ENCODE measurements at places on chromosomes 11 and 22.

DNA sequence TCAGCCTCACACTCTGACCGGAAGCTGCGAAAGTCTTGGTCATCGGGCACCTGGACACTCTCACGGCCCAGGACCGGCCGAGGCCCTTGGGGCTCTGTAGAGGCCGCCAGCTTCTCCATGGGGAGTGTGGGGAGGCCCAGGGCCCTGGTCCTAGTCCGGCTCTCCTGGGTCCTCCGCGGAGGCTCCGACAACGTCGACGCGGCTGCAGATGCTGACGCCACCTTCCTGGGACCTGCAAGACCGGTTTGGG lies 12.9 kb downstream of the STARD10 start:
- DNase-seq: no peak

DNA sequence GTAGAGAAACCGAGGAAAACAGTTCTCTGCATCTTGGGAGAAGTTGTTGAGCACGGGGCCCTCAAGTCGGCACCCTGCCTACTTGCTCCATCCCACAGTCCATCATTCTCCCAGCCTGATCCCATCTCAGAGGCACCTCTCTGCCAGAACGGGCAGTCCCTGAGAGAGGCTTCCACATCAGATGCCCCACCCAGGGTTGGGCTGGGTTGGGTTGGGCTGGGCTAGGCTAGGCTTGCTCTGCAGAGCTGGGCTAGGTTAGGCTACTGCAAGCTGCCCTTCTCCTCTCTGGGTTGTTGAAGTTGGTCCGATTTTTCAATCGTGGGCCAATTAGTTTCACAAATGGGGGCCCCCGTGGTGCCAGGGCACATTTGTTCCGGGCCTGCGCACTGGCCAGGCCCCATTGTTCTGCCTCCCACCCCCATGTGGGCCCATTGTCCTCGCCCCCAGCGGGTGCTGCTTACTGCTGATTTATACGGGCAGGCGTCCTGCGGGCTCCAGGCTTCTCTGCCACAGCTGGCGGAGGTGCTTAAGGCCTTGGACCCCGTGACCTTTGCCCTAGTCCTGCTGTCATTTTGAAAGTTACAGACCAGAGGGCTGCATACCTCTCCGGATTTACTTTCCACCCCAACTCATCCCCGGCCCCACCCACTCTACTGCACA lies 63.7 kb upstream of the NNMT start:
- DNase-seq: no peak

GRCh38 chr11:57303990-57304579 lies 20.7 kb downstream of the TNKS1BP1 start:
- no peak for DNase-seq

- DNase-seq: no peak
Observed at GRCh38 chr11:72070491-72070890, 9.9 kb downstream of the NUMA1 start.

GRCh38 chr11:38543986-38544385 lies 1946.0 kb upstream of the RAG2 start:
- DNase-seq: no peak

DNA sequence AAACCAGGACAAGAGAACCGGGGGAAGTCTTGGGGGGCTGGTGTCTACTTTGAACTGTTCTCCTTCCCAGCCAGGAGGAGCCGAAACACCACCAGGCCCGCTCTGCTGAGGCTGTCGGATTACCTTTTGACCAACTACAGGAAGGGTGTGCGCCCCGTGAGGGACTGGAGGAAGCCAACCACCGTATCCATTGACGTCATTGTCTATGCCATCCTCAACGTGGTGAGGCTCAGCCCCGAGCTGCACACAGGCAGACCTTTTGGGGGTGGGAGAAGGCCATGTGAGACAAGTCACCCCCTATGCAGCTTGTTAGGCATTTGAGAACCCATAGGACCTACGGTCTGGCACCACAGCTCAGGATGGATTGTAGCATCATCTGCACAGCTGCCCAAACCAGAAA lies 2.8 kb downstream of the HTR3A start:
- DNase-seq: no peak

GRCh38 chr11:125948278-125949051 lies 2.6 kb downstream of the VSIG10L2 start:
- DNase-seq: no peak

GRCh38 chr11:80165744-80166143 lies 724.9 kb upstream of the TENM4 start:
- no peak for DNase-seq

GRCh38 chr11:45593992-45594391 lies 71.4 kb downstream of the CHST1 start:
- DNase-seq: no peak

GRCh38 chr11:63552921-63553320 lies 10.3 kb downstream of the PLAAT2 start:
- no peak for DNase-seq

- no peak for DNase-seq
Observed at GRCh38 chr11:42225664-42226063, 766.2 kb upstream of the LRRC4C start.

DNA sequence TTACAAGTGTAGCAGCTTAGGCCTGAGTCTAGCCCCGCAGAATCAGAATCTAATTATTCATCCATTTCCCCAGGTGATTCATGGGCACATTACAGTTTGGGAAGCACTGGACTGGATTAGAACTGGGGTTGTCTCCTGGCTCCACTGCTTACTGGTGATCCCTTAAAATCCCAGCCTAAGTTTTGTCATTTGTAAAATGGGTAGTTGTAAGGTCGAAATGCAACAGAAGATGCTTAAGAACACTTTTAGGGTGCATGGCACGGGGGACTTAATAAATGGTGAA lies 1.3 kb downstream of the STX3 start:
- no peak for DNase-seq

- DNase-seq: no peak
Observed at GRCh38 chr11:126547161-126547560, 191.7 kb downstream of the ST3GAL4 start.

- DNase-seq: no peak
Observed at GRCh38 chr11:67293090-67293489, 4.0 kb downstream of the ANKRD13D start.

DNA sequence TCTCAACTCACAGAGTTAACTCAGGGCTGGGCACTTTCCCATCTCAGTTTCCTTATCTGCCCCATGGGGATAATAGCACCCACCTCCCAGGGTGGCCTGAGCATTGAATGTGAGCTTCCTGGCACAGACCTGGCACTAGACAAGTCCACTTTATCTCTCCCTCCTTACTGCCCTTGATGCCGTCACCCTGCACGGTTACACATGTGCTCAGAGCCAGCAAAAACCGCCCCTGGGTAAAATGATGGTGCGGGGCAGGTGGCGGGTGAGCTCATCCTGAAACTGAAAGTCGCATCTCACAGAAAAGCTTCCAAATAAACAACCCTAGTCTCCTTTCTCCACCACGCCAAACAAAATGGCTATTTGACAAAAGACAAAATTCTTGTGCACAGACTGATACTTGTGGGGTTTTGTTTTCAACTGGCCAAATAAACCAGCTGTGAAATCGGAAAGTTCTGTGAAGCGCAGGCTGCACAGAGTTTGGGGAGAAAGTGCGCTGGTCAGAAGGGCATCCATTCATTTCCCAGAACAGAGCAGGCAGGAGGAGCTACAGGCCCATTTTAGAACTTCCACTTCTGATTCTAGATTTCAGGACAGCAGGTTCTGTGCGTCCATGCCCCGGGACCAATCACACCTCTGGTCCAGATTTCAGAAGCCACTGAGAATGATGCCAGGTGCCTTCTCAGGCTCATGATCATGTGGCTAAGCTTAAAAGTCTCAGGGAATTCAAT lies 138.1 kb downstream of the SHANK2 start:
- DNase-seq: no peak

GRCh38 chr22:48321986-48322545 lies 1505.6 kb downstream of the BRD1 start:
- DNase-seq: no peak

GRCh38 chr11:30452114-30452513 lies 129.2 kb downstream of the ARL14EP start:
- no peak for DNase-seq

GRCh38 chr22:30883586-30884145 lies 84.9 kb downstream of the MORC2 start:
- no peak for DNase-seq

DNA sequence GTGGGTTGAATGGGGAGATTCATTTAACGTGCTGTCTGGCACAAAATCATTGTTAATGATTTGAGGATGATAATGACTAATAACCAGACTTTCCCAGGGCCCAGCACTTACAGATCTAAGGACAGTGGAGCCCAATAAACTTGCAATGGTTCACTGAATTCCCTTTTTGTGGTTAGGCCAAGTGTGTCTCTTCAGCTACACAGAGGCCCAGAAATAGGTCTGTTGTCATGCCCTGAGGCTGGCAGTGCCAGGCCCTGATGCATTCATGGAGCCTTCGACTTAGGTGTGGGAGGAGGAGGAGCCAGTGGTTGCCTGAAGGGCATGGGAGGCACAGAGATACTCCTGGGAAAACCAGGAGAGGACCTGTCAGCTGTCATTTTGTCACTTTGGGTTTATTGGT lies 56.1 kb downstream of the KIAA1671 start:
- no peak for DNase-seq

GRCh38 chr11:13923716-13924650 lies 38.5 kb upstream of the SPON1 start:
- no peak for DNase-seq

DNA sequence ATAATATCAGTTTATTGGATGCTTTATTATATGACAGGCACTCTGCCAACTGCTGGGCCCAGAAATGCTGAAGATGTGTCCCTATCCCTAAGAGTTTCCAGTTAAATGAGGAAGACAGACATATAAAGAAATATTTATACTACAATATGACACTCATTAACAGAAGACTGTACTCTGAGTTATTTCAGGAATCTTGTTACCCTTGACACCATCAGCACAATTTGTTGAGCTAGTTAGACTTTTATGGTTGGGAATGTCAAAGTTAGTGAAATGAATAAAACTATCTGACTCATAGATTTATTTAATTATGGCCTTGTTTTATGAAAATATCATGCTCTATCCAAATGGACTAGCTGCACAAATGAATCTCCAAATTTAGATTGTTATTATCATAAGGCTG lies 25.6 kb upstream of the MSANTD4 start:
- DNase-seq: no peak

DNA sequence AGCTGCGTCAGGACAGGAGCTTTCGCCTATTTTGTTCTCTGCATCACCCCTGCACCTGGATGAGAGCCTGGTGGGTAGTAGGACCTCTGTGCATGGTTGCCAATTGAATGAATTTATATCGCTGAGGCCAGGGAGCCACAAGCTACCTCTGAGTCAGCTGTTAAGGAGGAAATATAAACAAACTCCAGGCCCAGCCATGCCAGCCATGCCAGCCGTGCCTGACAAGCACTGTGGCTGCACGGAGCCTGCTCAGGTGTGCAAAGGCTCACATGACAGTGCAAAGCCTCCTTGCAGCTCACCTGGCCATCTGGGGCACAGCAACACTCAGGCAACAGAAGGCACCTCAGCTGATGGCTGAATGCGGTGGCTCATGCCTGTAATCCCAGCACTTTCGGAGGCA lies 33.7 kb upstream of the LINC01488 start:
- DNase-seq: no peak

DNA sequence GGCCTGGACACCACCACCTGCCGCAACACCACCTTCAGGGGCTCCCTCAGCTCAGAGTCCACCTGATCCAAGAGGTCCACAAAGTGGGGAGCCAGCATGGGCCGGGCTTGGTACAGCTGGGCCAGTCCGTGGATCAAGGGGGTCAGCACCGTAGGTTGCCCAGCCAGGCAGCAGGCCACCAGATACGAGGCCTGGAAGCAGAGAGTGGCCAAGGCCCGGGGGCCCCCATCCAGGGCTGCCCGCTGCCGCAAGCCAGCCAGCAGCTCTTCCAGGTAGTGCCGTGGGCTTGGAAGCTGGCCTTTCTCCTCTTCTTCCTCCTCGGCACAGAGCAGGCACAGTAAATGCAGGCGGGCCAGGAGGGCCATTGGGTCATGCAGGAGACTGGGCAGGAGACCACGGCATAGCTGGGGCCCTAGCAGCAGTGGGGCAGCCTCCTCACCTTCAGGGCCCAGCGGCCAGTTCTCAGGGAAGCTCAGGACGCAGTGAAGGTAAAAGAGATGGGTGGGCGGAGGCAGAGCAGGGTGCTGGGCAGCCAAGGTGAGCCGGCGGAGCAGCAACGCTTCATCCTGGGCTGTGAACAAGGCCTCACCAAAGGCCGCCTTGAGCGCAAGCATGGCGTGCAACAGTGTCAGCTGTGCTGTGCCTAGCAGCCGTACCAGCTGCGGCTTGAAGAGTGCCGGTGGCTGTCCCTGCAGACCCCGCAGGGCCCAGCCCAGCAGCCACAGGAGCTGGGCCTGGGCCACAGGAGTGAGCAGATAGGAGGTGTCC lies 1.7 kb downstream of the AP5B1 start:
- DNase-seq: no peak

DNA sequence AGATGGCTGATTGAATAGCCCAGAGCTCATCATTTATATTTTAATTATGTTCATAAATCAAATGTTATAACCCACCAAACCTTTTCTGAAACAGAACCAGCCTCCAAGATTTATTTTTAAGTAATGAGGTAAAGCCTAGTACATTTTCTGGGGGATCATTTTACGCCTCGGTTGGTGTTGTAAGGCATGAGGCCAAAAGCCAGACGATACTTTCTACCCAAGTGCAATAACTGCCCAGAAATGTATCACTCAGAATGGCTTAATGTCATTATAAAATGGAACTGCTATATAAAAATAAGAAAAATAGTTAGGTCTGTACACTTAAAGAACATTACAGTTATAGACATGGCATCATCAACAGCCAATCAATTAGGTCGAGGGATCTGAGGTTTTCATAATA lies 283.3 kb downstream of the CADM1 start:
- DNase-seq: no peak

DNA sequence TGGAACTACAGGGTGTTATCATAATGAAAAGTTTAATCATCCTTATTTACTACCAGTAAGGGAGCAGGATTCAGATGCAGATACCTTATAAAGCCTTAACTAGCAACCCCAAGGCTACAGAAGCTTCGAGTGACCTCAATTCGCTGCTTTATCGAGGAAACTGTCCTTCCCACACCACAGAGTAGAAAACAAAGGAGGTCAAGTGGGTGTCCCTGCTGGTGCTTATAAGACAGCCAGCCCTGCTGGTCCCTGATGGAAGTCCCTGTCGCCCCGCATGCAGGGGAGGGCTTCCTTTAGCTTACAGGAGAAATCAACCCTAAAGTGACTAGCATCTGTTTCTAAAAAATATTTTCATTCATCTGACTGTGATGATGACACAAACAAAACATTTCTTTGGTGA lies 7.3 kb downstream of the MN1 start:
- DNase-seq: no peak

GRCh38 chr22:28882545-28882877 lies 861 bp upstream of the ZNRF3 start:
- DNase-seq: no peak

- DNase-seq: no peak
Observed at GRCh38 chr11:95267601-95268213, 36.7 kb upstream of the SESN3 start.

GRCh38 chr11:1744137-1744886 lies 6.1 kb downstream of the IFITM10 start:
- DNase-seq: no peak

- DNase-seq: no peak
Observed at GRCh38 chr11:11414996-11415395, 61.9 kb upstream of the CSNK2A3 start.

Data from iPS DF 6.9 (cell line).